ENCODE measurements at places on chromosomes 4 and X.

GRCh38 chr4:99436976-99437722 lies 2.0 kb upstream of the ADH7 start:
- no peak for DNase-seq

DNA sequence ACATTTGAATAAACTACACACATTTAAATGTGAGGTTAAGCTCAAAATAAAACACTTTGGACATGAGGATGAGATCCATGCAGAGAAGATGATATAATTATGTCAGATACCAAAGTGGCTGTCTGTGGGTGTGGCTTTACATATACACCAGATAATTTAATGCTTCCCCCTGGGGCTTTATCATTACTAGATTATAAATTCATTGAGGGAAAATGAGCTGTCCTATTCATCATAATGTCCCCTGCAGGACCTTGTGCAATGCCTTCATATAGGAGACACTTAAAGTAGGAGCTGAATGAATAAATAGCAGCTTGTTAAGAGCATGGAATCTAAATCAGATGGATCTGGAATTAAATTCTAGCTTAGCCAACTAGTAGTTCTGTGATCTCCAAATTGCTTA lies 49.7 kb downstream of the OTC start:
- DNase-seq: no peak

DNA sequence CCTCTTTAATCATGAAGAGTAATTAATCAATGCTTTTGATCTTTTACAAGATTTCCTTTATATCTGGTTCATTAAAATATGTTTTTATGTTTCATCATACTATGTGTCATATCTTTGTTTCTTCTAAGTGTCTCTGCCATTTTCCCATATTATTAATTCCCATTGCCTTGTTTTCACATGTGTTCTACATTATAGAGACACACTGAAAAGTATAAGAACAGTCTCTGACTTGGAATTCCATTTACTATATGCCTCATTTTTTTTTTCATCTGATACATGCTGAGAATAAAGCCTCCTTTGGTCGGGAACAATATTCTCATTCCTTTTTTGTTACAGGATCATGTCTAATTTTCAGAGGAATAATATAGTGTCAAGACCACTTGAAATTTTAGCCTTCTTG lies 4.3 kb downstream of the BANK1 start:
- DNase-seq: no peak

DNA sequence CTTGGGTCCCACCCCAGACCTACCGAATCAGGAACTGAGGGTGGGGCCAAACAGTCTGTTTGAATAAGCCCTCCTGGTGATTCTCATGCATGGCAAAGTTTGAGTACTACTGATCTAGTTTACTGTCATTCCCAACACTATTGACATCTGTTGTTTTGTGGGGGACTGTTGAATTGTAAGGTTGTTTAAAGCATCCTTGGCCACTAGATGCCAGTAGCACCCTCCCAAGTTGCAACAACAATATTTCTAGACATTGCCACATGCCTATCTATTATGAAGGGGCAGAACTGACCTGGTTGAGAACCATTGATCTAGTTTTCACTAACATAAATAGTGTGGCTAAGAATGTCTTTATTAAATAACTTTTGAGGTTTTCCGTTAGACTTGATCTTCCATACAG lies 15.1 kb downstream of the TAF9B start:
- no peak for DNase-seq

- no peak for DNase-seq
Measured at GRCh38 chr4:170682558-170683294, 593.0 kb upstream of the AADAT start.

- no peak for DNase-seq
Measured at GRCh38 chr4:89249716-89250361, 57.8 kb downstream of the GPRIN3 start.

GRCh38 chr4:141576585-141577110 lies 59.7 kb upstream of the IL15 start:
- no peak for DNase-seq

DNA sequence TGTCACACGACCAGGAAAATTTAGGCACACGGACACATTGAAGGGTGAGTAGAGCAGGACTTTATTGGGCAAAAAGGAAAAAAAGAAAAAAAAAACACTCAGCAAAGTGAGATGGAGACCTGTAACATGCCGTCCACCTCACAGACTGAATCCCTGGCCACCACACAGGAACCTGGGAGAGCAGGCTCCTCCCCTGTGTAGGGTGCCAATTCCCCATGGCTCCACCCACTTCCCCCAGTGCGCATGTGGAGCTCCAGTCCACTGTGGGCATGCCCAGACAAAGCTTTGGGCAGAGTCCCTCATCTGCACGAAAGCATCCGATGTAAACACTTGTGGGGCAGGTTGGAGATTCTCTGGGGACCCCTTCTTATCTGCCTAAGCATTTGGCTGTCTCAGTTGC lies 23.6 kb upstream of the CBR4 start:
- DNase-seq: no peak

DNA sequence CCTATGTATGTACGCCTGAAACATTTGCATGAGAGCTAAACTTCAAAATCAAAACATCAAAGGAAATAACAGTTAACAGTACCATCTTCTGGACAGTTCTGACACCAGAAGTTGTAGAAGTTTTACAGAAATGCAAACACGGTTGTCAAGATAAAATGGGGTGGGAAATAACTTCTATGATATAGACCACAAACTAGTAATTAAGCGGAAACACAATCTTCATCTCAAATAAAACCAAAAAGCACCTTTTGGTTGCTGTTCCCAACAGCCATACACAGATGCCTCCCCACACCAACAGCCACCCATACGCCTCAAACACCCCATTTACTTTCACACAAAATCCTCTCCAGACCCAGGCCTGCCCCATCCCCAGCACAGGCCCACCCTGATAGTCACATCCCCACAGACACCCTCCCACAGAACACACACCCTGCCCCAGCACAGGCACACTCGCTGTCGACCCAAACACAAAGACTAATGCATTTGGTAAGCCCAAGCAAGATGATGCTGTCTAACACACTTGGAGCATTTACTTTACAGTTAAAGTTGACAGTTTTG lies 64.3 kb downstream of the TAPT1 start:
- DNase-seq: no peak

GRCh38 chrX:144253356-144253755 lies 369.5 kb downstream of the UBE2NL start:
- DNase-seq: no peak

DNA sequence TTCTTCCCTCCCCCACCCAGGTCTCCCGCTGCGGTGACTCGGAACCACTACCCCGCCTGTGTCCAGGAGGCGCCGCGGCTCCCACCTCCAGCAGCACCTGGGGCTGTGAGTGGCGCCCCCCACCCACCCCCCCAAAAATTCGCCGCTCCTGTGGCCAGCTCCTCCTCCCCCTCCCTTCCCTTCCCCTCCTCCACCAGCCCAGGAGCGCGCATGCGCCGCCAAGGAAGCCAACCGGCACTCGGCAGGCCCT lies 278 bp downstream of the CLOCK start:
- no peak for DNase-seq

GRCh38 chr4:27057662-27058061 lies 197.0 kb downstream of the STIM2 start:
- no peak for DNase-seq

GRCh38 chr4:98519268-98519977 lies 139.0 kb downstream of the TSPAN5 start:
- DNase-seq: no peak

- DNase-seq: peak; percentile 33
Measured at GRCh38 chr4:7043284-7044136, at the start of gene TADA2B. Gene TADA2B (plus strand): TSS chr4:7043372. CDS start chr4:7043580, 208 bp downstream.
